ENCODE measurements at places on chromosomes 11 and 22.

- DNase-seq = no peak
These were observed 621.2 kb downstream of the METTL15 start for GRCh38 chr11:28729339-28729738.

DNA sequence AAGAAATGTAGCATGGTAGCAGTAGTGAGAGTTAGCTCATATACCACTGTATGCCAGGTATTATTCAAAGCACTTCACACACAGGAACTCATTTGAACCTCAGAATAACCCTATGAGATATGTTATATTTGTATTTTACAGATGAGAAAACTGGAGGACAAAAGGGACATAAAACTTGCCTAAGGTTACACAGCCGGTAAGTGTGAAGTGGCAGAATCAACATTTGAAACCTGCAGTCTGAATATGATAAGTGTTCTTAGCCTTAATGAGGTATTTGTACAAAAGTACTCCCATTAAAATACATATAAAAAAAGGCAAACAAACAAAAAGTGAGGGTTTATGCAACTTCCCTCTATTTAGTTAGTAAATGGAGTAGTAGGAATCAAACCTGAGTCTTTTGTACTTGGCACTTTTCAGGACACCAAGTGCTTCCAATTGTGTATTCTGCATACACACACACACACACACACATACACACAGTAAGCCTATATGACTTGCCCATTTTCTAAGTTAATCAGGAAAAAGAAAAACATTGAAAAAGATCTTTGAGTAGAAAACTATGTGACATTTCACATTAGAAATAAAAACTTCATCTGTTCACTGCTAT is 223.9 kb upstream of the FOLH1 start:
- DNase-seq = no peak

- DNase-seq = no peak
These were observed 490.9 kb upstream of the TENM4 start for GRCh38 chr11:79931692-79932091.

- no peak for DNase-seq
These were observed 20.8 kb downstream of the ABTB2 start for GRCh38 chr11:34337016-34337415.

- peak; percentile 62 for DNase-seq
These were observed 94.3 kb downstream of the SLC17A6 start for GRCh38 chr11:22432291-22433093.

GRCh38 chr11:132408877-132409276 is 1038.5 kb downstream of the NTM start:
- no peak for DNase-seq

- DNase-seq = peak; percentile 89
These were observed 16.2 kb upstream of the LDLRAD3 start for GRCh38 chr11:35927682-35928081.

- no peak for DNase-seq
These were observed 27.7 kb upstream of the NXPE2 start for GRCh38 chr11:114650661-114651060.

GRCh38 chr22:44221710-44222475 is 41.2 kb downstream of the PARVG start:
- no peak for DNase-seq

- DNase-seq = no peak
These were observed 10.5 kb downstream of the EMID1 start for GRCh38 chr22:29216011-29216872.

DNA sequence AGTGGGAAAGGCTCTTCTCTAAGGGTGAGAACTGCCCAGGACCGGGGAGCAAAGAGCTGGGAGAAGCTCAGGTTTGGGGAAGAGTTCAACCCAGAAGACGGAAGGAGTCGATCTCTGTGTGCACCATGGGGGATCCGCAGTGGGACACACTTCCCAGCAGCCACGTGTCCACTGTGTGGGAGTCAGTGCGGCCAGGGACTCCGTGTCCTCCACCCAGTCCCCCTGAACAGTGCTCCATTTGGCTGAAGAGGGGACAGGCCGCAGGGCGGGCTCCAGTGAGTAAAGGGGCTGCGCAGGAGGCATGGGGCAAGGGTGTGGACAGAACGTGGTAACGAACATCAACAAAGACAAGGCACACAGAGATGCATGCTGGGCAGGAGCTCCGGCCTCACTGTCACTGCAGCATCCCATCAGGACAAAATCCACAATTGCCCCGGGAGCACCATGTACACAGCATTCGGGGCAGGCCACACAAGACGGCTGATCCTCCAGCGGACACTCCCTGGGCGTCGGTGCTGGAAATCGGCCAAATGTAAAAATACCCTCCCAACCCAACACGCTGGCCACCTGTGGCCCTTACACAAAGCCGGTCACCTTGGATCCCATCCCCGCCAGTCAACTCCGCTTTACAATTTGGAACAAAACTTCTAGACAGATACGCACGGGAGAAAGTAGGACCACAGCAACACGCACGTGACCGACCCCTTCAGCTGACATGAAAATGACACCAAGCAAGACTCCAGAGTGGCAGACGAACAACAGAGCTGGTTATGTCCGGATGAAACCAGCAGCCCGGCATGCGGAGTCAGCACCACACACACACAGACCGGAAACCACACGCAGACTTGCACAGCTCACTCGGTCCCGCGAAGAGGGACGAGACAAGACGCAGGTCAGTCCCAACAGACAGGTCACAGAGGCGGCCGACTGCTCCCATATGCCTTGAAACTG is 366.8 kb downstream of the SHANK2 start:
- no peak for DNase-seq

DNA sequence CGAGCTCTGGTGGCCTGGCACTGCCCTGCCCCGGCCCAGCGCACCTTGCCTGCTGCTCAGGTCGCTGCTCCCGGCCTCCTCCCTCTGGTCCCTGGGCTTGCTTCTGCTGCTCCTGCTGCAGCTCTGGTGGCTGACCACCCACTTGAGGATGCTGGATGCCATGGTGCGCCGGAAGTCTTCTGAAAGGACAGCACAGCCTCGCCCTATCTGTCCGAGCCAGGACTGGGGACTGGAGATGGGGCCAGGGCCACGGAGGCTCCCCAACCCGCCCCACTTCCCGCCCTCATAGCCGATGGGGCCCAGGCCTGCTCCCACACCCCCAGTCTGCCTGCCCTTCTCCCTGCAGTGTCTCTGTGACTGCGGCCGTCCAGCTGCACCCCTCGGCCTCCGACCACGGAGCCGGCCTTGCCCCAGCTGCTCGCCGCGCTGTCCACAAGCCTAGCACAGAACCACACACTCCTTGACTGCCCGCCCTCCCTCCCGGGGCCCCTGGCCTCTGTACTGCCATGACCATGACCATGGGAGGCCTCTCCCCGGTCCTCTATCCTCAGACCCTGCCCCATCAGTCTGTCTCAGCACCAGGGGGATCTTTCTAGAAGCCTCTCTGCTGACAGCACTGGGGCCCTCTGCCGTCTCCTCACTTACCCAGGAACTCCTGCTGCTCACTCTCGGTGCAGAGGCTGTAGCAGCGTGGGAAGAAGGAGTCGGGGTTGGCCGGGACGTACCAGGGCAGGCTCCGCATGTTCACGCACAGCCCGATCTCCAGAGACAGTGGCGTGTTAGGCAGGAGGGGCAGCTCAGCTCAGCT is 12.7 kb downstream of the TTLL8 start:
- DNase-seq = no peak

DNA sequence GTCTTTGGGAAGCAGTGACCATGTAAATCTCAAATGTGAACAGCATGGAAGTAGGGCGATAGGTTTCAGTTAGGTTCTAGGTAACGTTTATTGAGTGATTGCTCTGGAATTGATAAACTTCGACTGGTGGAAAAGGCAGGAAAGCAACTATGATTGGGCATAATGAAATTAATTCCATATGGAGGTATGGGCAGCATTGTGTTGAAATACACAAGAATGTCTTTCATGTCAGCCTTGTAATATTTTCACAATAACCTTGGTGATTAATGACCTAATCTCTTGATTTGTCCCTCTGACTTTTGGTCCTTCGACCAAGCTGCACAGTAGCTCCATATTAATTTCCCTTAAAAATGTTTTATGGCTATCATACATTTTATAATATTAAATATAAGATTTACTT is 2.8 kb downstream of the CEP57 start:
- no peak for DNase-seq

- DNase-seq = peak; percentile 70
These were observed 12.0 kb downstream of the PLCB3 start for GRCh38 chr11:64263021-64263946.

GRCh38 chr11:43866969-43867368 is 13.7 kb upstream of the ALKBH3 start:
- DNase-seq = no peak

DNA sequence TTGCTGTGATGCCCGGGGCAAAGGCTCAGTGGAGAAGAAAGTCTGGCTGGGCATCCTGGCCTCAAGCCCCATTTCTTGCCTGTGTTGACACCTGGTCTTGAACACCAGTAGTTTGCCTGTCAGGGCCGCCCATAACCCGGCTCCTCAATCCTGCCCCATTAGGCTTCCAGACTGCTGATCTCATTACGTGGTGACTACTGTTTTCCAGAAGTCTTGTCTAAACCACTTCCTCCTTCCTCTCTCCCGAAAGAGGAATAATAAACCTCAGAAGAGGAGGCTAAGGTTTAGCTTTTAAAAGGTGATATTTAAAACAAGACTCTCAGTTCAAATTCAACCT is 97.7 kb downstream of the CD44 start:
- DNase-seq = no peak

DNA sequence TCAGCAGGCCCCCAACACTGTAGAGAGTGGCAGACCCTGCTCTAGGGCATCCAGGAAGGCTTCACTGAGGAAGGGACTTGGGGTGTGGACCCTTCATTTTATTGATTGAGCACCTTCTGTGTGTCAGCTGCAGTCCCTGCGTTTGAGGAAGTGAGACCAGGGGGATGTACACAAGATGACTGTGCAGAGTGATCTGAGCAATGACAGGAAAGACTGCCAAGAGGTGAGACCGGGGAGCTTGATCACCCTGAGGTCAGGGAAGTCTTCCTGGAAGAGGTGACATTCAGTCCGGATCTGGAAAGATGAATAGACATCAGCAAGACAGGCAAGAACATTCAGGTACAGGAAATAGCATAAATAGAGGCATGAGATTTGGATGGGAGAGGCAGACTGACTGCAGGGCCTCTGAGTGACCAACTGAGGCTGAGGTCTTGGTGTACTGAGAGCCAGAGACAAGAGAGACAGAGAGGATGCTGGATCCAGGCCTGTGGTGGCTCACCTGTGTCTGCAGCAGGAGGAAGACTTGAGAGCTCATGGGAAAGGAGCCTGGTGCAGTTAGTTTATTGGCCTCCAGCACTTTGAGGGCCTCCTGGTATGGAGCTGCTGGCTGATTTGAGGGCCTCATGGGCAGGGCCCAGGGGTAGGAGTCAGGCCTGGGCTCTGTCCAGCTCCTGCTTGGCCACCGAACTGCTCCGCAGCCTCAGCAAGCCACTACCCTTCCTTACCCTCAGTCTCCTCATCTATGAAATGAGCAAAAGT is 5.2 kb downstream of the DGAT2 start:
- no peak for DNase-seq

DNA sequence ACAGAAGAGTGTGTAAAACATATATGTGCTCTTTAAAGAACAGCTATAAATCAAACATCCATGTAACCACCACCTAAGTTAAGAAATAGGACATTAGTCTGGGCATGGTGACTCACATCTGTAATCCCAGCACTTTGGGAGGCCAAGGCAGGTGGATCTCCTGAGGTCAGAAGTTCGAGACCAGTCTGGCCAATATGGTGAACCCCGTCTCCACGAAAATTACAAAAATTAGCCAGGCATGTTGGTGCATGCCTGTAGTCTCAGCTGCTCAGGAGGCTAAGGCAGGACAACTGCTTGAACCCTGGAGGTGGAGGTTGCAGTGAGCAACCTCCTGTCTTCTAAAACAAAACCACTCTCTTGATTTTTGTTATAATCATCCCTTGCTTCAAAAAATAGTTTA is 103.3 kb downstream of the LRRC32 start:
- DNase-seq = no peak

GRCh38 chr22:27809226-27809603 is 7.7 kb upstream of the MN1 start:
- DNase-seq = no peak

DNA sequence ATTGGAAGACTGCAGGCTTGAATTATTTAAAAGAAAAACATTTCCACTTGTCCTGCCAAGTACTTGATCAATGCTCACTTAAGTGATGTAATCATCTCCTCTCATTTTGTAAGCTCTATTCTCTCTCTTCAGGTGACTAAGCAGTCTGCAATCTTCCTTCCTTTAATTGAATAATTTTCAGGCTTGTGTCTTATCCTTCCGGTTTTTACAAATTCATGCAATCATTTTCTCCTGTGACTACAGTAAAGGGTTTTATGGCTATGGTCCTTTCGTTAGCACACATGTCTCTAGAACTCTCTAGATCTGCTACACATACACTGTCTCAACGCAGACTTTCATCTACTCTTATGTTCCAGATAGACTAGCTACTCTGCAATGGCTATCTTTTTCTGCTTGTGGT is 12.6 kb upstream of the UPB1 start:
- peak; percentile 94 for DNase-seq

DNA sequence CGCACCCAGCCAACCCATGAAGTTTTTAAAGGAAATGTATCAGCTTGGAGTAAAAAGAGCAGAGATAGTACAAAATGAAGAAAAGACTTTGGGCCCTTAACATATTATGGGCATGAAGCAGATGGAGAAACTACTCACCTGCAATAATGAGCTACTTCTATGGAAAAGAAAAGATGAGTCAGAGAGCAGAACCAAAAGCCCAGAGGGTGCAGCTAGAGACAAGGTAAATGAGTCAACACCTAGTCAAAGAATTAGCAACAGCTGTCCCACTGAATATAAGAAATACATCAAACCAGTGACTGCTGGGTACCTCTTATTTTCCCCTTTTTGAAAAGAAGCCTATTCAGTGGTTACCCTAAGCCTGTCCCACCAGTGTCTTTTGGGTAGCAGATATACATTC is 61.8 kb downstream of the RPL27A start:
- DNase-seq = no peak

- DNase-seq = no peak
These were observed 24.2 kb upstream of the KCNJ11 start for GRCh38 chr11:17412488-17413180.

DNA sequence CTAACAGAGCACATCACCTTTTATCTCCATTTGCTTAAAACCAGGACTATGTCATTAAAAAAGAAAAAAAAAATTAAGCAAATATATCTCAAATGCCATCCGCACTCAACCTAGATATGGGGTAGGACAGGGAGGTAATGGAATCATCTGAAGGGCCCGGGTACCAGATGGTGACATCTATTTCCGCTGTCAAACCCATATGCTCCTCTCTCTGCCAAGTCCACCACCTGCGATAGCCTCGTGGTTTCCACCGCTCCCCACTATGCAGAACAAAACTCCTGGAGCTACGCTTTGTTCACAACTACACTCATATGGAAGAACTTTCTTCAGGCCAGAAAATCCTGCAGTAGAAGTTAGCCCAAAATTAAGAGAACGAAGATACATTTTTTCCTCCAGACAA is 31.4 kb downstream of the FEZ1 start:
- DNase-seq = no peak

DNA sequence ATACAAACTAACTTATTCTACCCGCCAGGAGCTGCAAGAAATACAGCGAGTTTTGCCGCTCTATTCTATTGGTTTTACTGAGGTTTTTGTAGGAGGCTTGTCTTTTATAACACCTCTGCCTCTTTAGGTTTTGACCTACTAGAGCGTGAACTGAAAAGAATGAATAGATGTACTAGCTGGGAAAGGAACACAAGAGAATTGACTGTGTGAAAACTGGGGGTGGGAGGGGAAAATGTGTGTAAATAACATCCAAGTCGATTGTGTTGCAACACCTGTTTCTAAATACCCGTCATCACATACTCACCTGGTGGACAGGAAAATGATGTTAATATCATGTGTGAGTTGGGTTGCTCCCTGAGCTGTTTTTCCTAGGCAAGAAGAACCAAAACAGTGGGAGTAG is 12.9 kb upstream of the JHY start:
- no peak for DNase-seq
